IPS-NIHi11 (cell line): ENCODE measurements at places on chromosomes 1 and 21.

- DNase-seq = no peak
Measured at GRCh38 chr1:203346060-203346768, 4.7 kb downstream of the FMOD start.

DNA sequence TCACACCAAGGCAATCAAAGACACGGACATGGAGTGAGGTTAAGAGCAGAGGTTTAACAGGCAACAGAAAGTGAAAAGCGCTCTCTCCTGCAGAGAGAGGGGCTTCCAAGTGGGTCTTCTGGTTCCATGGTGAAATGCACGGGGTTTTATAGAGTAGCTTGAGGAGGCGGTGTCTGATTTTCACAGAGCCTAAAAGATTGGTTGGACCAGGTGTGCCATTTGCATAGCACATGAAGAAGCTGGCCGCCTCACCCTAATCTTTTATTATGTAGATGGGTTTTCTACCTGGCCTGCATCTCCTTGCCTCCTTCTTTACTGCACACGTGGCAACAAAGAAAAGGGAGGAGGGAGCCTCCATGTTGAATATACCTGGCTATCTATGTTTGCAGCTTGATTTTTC, 197.3 kb downstream of the RYR2 start:
- DNase-seq = peak; percentile 21

GRCh38 chr1:192609110-192610079, 26.6 kb upstream of the RGS13 start:
- no peak for DNase-seq

- DNase-seq = no peak
Measured at GRCh38 chr1:101026430-101026788, 825 bp upstream of the DPH5 start.

- no peak for DNase-seq
Measured at GRCh38 chr1:24584171-24584647, 28.3 kb downstream of the NCMAP start.

GRCh38 chr1:177812650-177813049, 157.2 kb downstream of the SEC16B start:
- DNase-seq = no peak

- DNase-seq = no peak
Measured at GRCh38 chr1:27257155-27257554, 22.7 kb downstream of the WDTC1 start.

DNA sequence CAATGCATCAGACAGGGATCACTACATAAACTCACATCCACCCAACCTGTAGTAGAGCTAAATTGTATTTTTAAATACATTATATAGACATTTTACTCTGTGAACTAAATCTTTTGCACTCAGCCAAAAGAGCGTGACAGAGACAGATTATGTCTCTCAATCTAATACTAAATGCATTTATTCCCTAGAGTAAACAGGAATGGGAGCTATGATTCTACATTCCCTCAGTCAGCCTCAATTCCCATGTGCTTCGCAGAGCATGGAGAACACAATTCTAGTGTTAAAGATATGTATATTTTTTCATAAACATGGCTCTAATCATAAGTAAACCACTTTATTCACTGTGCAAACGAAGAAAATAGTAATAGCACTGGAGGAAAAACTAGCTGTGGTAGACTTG, 16.5 kb downstream of the PIGK start:
- DNase-seq = no peak

DNA sequence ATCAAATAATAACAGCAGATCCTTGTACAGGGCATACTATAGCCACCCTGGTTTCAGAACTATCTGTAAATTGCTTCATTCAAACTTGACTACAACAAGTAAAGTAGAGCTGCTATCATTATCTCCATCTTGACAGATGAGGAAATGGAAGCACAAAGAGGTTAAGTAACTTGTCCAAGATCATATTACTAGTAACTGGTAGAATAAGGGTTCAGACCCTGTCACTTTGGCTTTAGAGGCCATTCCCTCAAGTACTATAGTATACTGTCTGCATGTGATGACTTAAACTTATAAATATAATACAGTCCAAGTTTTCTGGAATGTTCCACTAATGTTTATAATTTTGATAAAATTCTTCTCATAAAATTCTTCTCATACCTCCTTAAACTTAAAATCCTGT, 24.8 kb downstream of the PGM1 start:
- no peak for DNase-seq

- no peak for DNase-seq
Measured at GRCh38 chr1:59433440-59433813, 136.5 kb downstream of the FGGY start.

DNA sequence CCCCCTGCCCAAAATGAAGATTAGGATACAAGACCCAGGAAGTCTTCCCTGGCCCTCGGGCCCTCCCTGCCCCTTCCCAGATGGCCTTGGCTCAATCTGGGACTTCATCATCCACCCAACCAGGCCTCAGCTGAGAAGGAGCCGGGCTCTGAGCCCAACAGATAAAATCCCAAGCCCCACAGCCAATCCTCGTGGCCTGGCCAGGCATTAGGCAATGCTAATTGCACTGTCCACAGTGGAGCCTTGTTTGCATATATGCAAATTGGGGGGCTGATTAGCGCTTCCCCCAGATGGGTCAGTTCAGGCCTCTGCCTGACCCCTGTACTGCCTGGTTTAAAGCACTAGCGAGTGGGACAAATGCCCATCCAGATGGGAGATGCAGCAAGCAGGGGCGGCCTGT, 34.9 kb downstream of the IGSF21 start:
- DNase-seq = no peak

DNA sequence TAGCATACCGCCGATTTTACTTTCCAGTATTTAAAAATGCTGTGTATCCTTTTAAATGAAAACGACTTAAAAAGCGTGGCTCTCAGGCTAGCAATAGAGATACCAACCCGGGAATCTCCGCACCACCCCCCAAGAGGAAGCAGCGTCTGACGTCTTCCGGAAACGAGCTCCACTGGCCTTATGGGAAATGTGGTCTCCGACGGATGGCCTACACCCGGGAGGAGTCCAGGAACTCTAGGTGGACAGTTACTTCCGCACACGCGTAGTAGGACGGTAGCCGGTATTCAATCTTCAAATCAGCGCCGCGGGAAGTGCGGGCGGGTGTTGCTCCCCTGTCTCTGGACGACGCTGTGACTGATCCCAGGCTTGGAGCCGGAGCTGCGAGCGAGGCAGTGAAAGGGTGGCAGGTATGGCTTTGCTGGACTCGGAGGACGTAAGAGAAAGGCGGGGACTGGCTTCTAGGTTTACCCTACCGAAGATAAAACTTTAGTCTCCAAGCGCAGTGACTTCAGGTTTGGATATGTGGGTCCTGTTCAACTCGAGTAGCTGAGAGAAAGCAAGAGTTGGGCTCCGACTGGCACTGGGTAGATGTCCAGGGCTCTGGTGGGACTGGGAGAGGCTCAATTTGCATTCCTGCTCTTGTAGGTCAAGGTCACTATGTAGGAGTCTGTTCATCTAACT, at the start of gene ZNF684:
TSS of gene ZNF684 (plus strand) at position 257 of the 681 bp plus-strand sequence. CDS start 1,530 bp downstream, outside the sequence.
- DNase-seq = peak; percentile 96

- DNase-seq = no peak
Measured at GRCh38 chr1:55309786-55310504, 94.8 kb upstream of the USP24 start.

GRCh38 chr1:41842993-41843755, 75.5 kb downstream of the HIVEP3 start:
- DNase-seq = no peak

DNA sequence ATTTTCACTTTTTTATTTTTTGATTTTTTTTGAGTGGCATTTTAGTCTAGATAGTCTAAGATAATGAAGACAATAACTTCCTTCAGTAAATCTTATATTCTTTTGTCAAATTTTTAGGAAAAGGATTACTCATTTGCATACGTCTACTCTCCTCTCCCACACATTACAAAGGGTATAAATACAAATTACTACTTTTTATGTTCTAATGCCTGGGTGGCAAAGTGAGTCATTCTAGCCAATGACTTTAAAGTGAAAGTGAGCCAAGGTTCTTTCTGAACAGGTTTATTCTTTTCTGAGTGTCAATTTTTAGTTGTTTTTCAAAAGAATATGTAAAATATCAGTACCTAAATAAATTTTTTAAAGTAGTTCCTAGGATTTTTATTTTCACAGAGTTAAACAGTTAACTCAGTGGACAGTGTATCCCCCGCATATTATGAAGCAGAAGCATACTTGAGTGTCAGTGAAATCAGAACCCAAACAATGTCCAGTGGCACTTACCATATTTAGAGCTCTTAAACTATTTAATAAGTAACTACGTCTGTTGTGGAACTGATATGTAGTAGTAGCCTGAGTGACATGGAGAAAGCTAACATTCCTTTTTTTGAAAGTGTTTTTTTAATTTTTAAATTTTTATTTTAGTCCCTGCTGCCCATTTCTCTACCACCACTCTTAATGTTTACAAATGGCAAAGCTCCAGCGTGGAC, 141.7 kb downstream of the PHTF1 start:
- no peak for DNase-seq

- no peak for DNase-seq
Measured at GRCh38 chr21:36038701-36039497, 21.4 kb downstream of the SETD4 start.

- no peak for DNase-seq
Measured at GRCh38 chr1:59766227-59766855, 48.4 kb upstream of the HOOK1 start.

GRCh38 chr21:45974073-45975019, 7.2 kb upstream of the COL6A1 start:
- DNase-seq = peak; percentile 66

DNA sequence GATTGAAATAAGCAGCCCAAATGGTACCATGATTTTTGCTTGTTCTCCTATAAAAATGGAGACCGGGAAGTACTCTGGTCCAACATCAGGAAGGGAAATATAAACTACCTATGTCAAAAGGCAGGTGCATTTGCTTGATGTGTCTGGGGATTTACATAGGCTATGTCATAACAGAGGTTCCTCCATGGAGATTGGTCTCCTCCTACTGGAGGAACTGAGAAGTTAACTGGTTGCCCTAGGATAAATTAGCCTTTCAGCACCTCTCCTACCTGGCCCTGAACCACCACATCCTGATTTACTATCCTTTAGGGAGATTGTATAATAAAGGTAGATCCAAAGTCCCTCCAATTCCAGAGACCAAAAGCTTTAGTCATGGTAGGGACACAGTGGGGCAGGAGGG, 1109.3 kb upstream of the B3GALT2 start:
- peak; percentile 67 for DNase-seq
